ENCODE measurements at places on chromosomes 4 and X.

DNA sequence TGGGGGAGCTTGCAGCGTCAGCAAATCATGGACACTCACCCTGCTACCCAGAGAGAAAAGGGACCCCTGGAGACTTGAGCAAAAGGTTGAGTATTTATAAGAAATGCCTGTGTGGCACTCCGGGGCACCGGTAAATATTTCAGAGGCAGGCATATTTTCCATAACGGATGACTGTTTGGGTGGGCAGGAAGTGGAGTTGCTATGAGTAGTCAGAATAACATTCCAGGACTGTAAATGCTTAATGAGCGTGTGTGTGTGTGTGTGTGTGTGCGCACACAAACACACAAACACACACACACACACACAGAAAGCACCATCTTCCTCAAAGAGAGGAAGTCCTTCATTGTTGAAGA is 74.6 kb downstream of the MXRA5 start:
- DNase-seq, result no peak

- no peak for DNase-seq
Measured at GRCh38 chr4:80171251-80171650, 26.1 kb upstream of the PRDM8 start.

DNA sequence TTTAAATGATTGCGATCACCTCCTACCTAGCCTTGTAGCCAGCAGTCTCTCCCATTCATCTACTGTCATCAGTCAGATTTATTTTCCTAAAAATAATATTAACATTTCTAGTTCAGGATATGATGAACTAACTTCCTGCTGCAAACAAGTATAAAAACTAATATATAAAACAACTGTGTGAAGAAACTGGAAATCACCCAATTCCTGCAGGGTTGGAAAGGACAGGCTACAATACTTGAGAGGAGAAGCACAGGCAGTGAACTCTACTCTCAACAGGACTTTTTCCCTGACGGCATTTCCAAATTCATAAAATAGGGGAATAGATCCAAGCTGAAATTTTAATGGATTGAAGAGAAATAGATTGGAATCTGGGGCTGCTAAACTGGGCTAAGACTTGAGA is 14.2 kb upstream of the BBS12 start:
- DNase-seq, result no peak

DNA sequence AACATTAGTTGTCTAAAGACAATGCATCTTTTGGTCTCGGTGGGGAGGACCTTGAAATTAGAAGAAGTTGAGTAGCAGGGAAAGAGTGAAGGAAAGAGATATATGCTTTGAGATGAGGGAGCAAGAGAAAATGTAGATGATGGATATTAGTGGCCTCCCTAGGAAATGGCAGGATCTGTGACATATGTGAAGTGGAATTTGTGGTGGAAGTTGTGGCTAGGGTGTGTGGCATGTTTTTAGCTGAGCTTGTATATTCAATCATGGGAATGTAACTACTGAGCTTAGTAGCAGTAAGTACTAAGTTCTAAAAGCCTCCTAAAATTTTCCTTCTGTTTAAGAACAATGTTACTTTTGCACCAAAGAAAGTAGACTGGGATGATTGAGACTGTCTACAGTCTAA is 382.8 kb upstream of the CTSO start:
- DNase-seq, result no peak

- peak; percentile 50 for DNase-seq
Measured at GRCh38 chrX:42934020-42934726, 156.2 kb upstream of the PPP1R2C start.

DNA sequence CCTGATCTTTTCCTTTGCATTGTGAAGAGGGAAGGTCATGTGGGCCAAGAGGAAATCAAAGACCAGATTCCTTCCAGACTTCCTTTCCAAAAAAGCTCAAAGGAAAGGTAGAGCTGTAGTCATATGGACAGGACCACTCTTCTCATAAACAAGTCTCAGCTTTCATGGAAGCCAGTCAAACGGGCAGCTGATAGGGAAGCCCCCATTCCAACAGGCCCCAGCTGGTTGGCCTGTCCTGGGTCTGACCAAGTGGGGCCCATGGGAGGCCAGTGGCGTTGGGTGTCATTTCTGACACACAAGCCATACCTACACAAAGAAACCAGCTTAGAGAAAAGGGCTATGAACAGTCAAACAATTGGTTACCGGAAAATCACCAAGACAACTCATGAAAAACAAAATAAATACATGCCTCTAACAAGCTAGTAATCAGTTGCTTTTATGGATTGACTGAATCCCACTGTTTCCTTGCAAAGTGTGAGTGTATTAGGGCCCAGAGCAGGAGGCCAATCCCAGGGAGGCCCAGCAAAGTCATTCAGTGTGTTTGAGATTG is 149.6 kb upstream of the MAMLD1 start:
- DNase-seq, result no peak

GRCh38 chr4:177128306-177128705 is 181.4 kb upstream of the NEIL3 start:
- DNase-seq, result no peak

- peak; percentile 56 for DNase-seq
Measured at GRCh38 chrX:132480581-132481203, 8.1 kb downstream of the MBNL3 start.

DNA sequence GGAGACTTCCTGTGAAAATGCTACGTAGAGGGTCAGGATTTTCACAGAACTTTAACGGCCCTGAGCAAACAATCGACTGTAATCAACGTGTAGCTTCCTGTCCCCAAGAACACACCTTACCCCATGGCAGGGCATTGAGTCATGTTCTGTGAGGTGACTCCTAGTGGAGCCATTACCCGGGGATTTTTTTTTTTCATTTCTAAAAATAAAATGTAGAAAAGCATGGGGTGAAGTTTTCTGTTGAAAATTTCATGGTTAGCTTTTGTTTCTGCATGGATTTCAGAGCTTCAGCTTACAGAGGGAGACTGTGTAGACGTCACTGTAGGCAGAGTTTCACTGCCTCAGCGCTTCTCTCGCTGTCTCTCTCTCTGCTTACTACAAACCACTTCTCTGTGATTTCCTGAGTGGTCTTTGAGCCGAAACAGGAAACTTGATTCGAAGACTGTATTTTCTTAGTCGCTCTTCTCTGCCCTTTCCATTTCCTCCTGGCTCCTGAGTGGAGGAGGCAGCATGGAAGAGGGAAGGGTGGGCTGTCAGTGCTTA is 111.7 kb downstream of the NFKB1 start:
- peak; percentile 69 for DNase-seq

GRCh38 chrX:38117485-38117884 is 103.2 kb downstream of the SRPX start:
- no peak for DNase-seq

- no peak for DNase-seq
Measured at GRCh38 chr4:131644619-131645018, 1504.5 kb upstream of the PCDH10 start.

- DNase-seq, result no peak
Measured at GRCh38 chr4:112894951-112895350, 154.5 kb upstream of the ANK2 start.

DNA sequence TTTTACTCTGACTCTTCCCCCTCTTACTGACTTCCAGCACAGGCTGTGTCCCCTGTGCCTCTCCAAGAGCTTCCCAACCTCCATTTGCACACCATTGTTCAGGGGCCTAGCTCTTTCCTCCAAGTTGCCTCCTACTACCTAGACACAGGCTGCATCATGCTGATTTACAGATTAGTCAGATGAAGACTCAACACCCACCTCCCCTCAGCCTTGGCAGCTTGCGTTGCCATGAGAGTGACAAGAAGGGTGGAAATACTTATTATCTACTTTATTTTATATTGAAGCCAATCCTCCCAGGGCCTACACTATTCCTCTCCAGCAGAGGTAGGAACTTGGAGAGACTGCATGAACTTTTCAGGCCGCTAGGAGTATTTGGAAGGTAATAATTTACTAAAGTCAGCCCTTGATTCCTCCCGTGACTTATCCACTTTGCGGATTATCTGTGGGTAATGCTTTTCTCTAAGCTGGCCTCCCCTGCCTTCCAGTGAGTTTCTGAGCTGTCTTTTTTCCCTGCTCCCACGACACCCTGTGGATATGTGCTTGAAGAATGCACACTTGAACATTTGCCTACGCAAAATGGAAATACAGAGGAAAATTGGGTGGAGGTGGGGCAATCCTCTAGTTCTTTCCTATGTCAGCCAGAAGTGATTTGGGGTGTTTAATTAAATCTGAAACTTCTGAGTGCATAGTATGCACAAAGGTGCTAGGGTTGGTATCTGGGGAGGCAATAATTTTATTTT is 74.1 kb upstream of the TMEM164 start:
- no peak for DNase-seq

DNA sequence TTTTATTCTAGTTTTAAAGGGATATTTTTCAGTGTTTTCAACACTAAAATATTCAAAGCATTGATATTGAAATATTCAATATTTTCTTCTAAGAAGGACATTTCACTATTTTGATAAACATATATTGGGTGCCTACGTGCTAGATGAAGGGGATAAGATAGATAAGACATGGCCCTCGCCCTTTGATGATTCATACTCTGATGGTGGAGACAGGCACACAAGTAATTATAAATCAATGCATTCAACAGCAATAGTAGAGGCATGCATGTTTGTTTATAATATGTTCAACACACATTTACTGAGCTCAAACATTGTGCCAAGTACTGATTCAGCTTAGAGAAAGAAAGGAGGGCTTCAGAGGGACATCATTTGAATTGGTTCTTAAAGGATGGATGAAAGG is 22.7 kb downstream of the TMEM47 start:
- DNase-seq, result no peak

DNA sequence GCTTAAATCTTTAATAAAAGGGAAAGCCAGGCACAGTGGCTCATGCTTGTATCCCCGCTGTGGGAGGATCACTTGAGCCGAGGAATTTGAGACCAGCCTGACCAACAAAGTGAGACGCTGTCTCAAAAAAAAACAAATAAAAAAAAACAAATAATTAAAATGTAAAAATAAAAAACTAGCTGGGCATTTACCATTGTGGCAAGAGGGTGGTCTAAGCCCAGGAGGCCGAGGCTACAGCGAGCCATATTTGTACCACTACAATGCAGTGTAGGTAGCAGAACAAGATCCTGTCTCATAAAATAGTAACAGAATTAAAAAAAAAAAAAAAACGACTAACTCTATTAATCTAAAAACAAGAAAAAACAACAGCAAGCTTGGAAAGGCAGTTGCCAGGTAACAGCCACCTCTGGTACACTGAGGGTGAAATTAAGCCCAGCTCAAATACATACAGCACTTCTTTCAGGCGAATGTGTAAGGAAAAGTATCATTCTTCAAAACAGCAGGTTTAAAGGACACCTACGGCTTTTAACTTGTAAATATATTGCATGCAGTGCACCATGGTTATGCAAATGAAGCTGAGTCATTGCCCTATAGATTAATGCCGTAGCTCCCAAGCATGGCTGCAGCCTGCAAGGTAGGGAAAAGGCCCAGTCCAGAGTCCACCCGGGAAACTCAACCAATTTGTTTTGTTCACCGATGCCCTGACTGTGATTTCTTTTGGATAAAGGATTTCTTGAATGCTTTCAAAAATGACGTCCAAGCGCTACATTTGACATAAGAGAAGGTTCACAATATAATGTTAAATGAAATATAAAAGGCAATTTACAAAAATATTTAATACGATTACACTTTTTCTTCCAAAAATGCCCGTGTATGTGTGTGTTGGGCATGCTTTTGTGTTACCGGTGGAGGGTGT is 14.5 kb upstream of the TXLNG start:
- DNase-seq, result no peak

- DNase-seq, result no peak
Measured at GRCh38 chr4:128913228-128913627, 103.7 kb downstream of the JADE1 start.

- DNase-seq, result no peak
Measured at GRCh38 chrX:17931855-17932254, 70.8 kb upstream of the RAI2 start.

DNA sequence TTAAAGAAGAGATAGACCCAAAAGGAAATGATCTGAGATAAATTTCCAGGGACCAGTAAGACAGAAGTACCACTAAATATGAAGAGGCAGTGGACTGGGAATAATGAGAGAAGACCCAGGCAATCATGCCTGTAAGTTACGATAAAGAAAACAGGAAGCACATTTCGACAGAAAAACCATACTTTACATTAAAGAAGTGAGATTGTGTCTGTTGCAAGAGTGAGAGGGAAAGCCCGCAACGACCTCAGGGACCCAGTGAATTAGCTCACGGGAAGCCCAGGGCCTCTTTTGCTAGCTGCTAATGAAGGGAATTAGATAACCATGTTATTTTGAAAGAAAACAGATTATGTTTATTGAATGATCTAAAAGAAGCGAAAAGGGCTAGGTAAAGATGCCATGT is 28.9 kb upstream of the ACSL1 start:
- DNase-seq, result peak; percentile 19

DNA sequence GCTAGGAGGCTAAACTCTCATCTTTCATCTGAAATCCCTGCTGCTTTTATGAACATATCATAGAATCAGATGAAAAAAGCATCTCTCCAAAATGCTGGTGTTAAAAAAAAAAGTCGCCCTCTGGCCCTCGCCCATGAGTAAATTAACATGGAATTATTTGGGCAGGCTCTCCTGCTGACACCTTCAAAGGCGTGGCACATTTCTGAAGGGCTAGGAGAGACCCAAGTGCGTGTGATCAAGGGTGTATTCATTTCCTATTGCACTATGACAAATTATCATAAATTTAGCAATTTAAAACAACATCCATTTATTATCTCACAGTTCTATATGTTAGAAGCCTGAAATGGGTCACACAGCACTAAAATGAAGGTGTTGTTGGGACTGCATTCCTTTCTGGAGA is 5.1 kb downstream of the ANXA3 start:
- no peak for DNase-seq

DNA sequence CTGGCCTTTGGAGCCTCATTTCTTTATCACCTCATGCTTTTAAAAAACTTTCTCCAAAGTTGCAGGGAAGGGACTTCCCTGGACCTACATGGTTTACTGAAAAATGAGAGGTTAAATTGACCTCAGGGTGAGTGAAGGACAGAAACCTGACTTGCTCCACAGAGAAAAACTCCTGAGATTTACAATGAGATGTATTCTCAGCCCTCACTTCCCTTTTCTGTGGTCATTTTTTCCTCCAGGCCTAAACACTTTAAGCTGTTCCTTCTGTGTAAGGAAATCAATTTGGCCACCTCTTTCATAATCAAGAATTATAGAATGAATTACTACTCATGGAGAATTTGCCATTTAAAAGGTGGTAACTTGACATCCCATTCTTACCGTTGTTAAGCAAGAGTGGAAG is 77.9 kb downstream of the HPGD start:
- no peak for DNase-seq

GRCh38 chr4:138182838-138183426 is 59.2 kb downstream of the SLC7A11 start:
- peak; percentile 9 for DNase-seq

- DNase-seq, result no peak
Measured at GRCh38 chr4:160286051-160286450, 1183.2 kb downstream of the RAPGEF2 start.

Measured in CD4-positive, alpha-beta T cell treated with Interleukin-10 for 1 hour (primary cell).